ENCODE measurements at places on chromosomes 3 and 15.

DNA sequence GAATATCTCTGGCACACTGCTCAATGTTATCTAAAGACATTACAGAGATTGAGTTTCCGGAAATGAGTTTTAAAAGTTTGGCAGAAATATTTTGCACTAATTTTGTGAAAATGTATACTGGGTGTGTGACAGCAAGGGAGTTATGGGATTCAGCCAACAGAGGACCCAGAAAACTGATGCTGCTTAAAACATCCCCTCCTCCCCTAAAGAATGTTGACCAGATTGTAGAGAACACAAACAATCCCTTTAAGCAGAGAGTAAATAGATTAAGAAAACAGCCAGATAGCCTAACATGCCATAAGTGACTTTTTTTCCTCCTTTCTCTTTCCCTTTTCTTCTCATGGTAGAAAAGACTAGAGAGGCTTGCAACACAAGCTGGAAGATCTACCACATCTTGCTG is 928.0 kb upstream of the ALCAM start:
- no peak for DNase-seq

DNA sequence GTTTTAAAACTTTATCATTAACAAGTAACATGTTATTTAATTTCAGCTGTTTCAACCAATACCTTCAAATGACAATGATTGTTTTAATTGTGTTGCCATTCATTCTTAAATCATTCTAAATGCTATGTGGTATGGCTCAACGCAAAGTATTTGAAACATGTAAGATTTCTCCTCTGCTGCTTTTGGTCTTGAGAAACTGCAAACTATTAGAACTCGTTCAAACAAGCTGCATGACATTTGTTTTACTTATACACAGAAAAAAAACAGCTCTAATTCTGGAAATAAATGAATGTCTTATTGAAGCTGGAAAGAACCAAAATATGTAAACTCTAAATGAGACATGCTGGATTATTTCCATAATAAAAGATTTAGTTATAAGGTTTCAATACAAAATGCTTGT is 29.3 kb downstream of the FBN1 start:
- no peak for DNase-seq

DNA sequence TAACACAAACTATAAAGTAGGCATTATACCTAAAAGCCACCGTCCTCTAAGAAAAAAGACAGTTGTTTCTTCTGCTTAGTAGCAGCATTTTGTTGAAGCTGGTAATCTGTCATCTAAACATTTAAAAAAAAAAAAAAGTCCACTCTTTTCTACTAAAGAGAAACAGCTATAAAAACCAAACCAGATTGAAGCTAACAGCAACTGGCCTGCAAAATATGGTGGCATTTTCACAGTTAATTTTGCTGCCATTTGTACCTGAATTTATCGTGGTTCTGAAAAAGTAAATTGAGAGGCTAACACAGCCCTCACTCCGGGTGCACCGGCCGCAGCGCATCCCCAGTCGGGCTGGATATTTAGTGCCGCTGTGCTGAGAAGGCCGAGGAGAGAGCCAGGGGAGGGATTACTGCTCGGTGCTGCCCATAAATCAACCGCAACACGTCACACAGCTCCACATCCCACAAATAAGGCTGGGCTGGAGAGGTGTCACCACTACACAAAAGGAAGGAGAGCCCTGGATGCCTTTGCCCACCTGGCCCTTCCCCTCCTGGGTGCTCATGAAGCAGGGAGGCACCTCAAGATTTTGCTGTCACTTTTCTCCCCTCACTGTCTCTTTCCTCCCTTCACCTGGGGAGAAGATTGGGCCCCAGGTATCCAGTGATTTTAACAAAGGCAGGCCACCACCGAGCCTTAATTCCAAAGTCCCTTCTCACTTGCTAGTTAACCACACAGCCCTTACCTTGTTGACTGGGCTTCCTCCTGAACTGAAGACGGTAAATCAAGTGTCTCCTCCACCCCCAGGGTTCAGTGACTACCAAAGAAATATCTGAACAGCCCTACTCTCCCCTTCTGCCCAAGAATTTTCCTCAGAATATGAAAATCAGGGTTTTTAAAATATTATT is 44.4 kb downstream of the MECOM start:
- DNase-seq: peak; percentile 56

DNA sequence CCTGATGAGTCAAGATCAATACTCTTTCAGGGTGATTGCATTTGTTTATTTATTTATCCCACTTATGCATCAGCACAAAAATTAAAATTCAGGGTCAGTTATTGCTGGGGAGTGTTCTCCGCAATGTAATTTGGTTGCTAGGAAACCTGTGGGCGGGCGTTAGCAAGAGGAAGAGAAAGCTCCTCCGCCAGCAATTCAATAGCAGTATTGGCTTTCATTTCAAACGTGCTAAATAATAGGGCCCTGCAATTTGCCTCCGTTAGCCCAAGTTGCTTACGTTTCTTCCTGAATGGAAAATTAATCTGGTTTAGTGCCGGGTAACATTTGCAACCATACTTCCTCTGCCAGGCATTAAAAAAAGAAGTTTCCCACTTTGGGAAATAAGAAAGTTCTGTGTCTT is 35.5 kb upstream of the PLCL2 start:
- DNase-seq: peak; percentile 84

DNA sequence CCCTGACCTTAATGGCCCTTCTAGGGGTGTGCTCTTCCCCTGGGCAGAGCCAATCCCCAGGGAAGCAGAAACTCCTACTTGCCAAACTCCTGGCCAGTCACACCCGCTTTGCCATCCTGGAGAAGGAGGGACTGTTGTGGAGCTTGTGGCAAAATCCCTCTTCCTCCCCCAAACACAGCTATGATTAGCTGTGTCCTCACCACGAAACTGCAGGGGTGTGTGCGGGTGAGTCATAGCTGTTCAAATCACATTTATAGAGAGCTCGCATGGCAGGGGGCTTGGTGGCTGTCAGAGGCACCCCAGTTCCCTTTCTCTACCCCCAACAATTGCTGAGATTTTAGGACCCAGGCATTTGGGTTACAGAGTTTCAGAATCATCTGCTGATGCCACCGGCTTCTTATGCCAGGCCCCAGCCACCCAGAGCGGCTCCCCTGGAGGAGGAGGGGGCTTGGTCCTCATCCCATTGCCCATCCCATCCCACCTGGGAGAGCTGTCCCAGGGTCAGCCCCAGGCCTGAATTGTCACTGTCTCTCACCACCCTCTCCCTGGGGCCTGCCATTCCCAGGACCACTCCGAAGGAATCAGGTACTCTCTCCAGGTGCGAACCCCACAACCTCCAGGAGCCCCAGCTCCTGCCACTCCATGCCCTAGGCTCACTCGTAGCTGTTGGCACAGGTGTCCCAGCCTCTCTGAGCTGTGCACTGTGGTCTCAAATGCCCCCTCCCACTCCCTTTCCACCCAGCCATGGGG is 28.8 kb upstream of the MAGEF1 start:
- no peak for DNase-seq

DNA sequence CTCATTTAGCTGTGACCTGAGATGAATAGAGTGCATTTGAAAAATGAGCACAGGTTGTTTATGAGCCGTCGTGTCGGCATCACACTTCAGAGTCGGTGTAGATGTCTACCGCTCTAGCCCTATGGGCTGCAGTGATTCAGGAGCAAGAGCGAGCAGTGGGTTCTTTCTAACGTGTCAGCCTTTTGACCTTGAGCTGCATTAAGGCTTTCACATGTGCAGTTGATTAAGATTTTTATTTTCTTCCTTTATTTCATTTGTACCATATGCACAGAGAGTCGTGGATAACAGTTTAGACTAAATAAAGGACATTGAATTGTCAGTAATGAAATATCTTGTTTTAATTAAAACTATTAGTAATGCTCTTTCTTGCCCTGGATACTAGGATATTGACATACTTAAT is 368.2 kb downstream of the PTPRG start:
- DNase-seq: no peak

- no peak for DNase-seq
Observed at GRCh38 chr15:85494048-85494777, 113.8 kb downstream of the AKAP13 start.

GRCh38 chr15:73530649-73531048 is 87.7 kb downstream of the REC114 start:
- no peak for DNase-seq

DNA sequence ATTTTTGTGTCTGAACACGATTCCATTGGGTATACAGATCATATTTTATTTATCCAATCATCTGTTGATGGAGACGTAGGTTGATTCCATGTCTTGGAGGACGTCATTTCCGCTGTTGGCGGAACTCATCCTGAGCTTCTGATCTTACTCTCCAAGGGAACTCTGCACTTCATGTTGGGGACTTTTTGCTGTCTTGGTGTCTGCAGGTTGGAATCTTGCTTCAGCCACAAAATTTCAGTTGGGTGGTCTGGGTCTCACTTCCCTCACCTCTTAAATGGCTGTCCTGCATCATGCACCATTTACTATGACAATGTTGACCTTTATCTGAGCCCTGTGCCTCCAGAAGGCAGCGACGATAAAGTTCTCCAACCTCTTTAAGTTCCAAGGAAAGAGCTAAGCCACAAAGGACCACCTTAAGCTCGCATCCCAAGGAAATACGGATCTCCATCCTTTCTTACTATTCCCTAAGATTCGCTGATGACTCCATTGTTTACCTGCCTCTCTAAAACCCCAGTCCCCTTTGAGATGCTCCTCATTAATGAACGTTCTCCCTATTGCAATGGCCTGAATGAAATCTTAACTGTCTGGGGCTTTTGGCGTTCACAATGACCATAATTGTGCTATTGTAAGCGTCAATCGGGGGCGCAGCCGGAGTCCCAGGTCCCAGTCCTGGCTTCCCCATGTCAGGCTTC is 23.1 kb upstream of the RNU6-1 start:
- DNase-seq: no peak

DNA sequence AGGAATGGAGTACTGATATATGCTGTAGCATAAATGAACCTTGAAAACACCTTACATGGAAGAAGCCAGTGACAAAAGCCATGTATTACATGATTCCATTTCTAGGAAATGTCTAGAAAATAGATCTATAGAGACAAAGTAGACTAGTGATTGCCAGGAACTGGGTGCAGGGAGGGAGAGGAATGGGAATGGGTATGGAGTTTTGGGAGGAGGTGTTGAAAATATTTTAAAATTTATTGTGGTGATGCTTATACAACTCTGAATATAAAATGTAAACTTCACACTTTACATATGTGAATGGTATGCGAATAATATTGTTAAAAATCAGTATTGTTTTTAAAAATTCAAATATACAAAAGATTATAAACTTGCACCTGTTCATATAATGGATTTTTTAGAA is 22.5 kb downstream of the ATP1B3 start:
- DNase-seq: no peak

All from NCI-H2029 treated with DMSO at 0.1 percent for 48 hours (cell line).